Stimulated activated CD8-positive, alpha-beta memory T cell treated with anti-CD3 and anti-CD28 coated beads, Interleukin-2, amount 100 ng/mL, for 48 hours (primary cell): ENCODE measurements at places on chromosomes 2 and 18.

DNA sequence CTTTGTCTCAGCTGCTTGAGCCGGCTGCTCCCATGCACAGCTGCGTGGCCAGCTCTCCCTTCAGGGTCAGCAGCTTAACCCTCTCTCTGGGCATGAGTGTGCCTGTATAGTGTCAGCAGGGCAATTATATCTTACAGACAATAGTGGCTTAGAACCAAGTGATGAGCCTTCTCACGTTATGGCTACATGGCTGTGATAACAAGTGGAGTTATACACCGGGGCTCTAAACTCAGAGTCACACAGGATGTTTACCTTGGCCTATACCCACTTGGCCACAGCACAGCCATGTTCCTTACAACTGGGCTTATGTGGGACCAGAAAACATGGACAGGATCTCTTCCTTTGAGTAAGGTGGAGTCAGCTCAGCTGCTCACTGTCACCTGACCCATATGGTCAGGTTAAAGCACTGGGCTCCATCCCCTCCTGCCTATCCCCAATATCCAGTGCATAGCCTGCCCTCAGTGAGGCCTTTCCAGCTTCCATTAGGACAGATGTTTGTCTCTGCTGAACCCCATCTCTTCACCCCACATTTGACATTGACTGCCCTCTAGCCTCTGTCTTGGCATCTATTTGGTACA lies 294.2 kb upstream of the NCKAP5 start:
- DNase-seq = no peak

GRCh38 chr2:41965909-41966295 lies 81.9 kb upstream of the PKDCC start:
- no peak for DNase-seq

GRCh38 chr2:241315879-241316631 lies at the start of gene SEPTIN2:
SEPTIN2 (plus strand) TSS chr2:241315925; CDS start chr2:241324233, 8,308 bp downstream.
- DNase-seq = peak; percentile 55

DNA sequence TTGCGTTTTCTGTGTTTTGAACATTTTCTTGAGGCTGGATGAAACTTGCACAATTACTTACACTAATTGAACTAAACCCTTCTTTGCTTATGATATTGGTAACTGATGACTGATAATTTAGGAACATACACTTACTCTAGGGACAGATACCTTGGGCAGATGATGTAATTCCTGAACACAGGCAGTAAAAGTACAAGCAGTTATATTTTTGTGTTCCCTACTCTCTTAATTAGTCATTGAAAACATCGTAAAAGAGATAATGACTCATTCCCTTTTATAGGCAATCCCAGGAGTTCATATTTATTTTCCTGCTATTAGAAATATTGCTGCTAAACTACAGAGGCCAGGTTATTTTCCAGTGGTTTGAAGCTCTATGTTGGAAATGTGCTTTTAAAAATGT lies 46.4 kb downstream of the CCDC85A start:
- no peak for DNase-seq

DNA sequence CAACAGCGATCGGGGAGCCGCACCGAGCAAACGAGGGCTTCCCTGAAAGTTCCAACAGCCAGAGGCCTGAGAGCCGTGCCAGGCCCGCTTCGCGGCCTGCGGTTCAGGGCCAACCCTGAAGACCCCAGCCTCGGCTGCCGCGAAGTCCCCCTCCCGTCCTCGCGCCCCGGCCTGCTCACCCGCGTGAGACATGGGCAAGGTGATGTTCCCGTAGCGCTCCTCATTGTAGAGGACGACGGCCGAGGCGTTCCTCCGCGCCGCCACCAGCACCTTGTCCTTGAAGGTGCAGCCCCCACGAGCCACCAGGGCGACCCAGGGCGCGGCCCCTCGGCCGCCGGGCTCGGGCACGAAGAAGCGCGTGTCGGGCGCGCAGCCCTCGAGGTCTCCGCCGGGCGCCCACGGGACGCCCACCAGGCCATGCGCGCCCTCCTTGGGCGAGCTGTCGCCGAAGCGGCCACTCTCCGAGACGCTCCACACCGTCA lies 510 bp downstream of the RNF149 start:
- DNase-seq = no peak

DNA sequence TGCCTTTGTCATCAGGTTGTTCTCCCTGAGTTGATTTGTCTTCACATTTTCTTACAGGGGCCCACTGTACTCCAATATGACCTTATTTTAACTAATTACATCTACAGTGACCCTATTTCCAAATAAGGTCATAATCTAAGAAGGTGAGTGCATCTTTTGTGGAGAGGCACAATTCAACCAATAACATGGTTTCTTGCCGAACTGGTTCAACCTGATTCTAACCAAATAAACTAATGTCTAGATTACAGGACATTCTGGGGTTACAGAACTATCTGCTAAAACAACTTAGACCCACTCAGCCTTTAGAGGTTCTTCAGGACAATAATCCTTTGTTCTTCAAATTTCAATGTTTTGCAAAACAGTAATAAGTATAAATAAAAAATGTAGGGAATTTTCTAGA lies 496.5 kb upstream of the SOX11 start:
- no peak for DNase-seq

DNA sequence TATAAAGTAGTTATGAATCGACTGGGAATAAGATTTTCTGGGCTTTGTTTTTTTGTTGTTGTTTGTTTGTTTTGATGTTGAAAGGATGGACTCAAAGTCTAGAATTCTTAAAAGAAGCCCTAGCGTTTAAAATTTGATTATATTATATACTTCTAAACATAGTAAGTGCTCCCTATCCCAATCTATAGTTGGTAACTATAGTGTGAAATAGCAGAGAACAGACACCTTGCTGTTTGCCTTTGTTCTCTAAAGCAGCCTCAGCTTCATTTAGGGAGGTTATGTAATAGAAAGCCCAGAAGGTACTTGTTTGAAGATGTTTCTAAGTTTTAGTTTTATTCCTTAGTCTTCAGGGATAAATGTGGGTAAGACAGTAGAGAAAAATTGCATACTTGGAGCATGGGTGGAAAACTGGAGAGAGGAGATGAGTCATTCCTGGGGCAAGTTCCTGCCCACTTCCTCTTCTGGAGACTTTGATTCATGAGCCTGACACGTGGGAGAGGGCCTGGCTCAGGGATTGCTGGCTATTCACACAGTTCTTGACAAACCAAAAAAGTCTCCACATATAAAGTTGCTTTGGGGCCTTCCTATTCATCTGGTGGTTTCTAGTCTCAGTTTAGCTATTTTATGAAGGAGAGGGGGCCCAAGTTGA lies 131.9 kb downstream of the MYO1B start:
- DNase-seq = no peak
